ENCODE measurements at places on chromosomes 2 and 18.

DNA sequence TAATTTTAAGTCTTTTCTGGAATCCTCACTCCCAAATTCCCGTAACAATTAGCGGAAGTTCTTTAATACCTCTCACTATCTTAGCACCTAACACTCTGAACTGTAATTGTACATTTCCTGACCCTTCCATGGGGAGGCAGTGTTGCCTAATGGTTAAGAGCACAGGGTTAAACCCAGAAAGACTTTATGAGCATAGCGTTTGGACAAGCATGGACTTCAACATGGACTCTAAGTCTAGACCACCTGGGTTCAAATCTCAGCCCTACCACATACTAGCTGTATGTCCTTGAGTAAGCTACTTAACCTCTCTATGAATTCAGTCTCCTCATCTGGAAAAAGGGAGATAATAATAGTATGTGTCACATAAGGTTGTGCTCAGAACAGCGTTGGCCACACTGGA, 13.0 kb downstream of the ANTXR1 start:
- no peak for DNase-seq

DNA sequence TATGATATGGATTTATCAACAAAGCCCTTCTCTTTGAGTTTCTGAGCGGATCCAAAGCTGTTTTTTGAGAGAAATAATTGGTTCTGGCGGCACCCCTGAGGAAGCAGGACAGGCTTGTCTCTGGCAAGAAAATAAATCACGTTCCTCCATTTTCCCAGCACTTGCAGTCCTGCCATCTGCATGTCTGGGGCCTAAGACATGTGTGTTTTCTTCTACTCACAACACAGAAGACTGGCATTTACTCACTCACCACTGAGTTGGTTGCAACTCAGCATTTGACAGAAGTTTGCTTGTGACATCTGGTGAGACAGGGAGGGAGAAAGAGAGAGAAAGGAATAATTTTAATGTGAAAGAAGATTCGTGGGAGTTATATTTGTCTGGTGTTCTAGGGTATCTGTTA, 37.0 kb upstream of the YES1 start:
- DNase-seq = no peak

DNA sequence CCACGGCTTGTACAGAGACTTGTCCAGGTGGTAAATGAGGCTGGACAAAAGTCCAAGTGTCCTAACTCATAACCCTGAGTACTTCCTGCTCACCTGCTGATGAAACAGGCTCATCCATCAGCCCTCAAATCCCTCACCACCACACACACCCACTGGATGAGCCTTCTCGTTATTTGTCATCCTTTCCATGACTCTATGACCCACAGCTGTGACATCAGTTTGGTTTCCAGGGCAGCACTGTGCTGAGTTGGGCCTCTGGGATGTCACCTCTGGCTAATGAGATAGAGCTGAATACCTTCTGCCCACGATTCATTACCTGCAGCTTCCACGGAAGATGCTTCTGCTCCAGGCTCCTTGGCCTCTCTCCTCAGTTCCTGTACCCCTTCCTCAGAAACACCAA, 39.4 kb downstream of the SLC14A2 start:
- DNase-seq = no peak

- DNase-seq = no peak
These were observed 69.1 kb downstream of the GAREM1 start for GRCh38 chr18:32401621-32402020.

GRCh38 chr2:217327953-217328621, 468.2 kb upstream of the TNP1 start:
- no peak for DNase-seq

- no peak for DNase-seq
These were observed 553.3 kb upstream of the TNP1 start for GRCh38 chr2:217413193-217413592.

DNA sequence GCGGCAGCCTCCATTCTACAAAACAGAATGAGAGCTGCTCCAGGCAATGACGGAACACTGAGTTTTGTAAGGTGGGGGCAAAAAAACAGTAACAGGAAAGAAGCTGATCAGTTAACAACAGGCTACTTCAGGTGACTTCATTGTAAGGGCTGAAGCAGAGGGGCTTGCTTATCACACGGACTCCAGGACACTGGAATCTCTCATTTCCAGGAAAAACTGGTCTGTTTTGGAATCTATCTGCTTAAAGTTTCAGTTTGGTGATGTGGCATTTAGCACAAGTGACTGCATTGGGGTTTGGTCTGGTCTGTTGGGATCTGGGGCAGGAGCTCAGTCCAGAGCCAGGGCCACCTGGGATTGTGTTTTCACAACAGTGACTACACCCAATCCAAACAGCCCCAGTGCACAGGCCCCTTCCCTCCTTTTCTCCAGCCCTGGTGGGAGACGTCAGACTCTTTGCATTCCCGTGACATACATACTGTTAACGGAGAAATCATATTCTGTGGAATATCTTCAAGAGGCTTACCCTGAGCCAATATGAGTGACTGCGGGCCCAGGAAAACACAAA, 14.1 kb downstream of the AMER3 start:
- DNase-seq = no peak

- no peak for DNase-seq
These were observed 825.4 kb downstream of the DCDC2C start for GRCh38 chr2:4528773-4529172.

DNA sequence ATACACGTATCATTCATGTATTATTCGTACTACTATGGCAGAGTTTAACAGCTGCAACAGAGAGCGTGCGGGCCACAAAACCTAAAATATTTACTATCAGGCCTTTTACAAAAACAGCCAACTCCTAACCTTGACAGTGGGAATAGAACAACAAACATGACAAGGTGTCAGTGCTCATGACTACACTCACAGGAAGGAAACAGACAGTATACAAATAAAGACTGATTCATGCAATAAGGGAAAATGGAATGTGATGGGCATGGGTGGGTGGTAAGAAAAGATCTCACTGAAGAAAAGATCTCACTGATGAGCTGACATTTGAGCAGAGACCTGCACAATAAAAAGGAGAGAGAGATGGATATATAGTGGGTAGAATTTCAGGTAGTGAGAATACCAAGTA, 347.8 kb downstream of the ALK start:
- no peak for DNase-seq

DNA sequence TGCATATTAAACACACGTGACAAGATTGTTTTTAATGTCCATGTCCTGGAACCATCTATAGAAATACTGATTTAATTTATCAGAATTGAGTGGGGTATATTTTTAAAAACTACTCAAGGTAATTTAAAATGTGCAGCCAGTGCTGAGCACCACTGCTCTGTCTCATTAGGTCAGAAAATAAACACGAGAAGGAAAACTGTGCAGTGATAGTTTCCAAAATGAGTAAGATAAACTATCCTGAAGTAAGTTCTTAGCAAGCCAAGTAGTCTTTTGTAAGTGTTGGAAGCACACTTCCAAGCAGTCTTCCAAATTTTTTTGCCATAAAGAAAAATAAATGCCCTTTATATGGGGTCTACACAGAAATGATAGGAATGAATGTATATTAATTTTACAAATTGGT, 93.8 kb upstream of the DNAJC10 start:
- DNase-seq = no peak

GRCh38 chr18:43887491-43887890, 610.2 kb upstream of the SYT4 start:
- no peak for DNase-seq

DNA sequence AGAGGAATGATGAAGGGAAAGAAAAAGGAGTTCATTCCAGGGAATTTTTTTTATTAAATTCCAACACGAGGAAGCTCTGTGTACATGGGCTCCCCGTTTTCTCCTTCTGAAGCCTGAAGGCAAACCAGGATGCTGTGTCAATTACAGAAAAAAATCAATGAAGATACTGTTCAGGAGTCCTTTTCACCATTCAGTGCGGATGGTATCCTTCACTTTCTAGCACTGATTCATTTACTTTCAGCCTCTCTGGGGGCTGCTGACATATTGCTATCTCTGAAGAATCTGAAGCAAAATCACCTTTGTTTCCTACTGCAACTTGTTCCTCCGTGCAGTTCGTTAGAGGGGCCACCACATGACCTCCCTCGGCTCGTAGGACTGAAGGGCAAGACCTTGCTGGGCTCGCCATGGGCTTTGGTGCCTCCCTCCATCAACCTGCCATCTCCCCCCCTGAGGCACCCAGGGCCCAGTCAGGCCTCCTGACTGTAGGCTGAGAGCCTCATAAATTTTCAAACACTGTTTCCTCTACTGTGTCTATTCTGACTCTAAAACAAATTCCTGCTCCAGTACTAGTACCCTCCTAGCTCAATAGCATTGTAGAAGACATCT, 25.5 kb upstream of the ST8SIA3 start:
- no peak for DNase-seq

DNA sequence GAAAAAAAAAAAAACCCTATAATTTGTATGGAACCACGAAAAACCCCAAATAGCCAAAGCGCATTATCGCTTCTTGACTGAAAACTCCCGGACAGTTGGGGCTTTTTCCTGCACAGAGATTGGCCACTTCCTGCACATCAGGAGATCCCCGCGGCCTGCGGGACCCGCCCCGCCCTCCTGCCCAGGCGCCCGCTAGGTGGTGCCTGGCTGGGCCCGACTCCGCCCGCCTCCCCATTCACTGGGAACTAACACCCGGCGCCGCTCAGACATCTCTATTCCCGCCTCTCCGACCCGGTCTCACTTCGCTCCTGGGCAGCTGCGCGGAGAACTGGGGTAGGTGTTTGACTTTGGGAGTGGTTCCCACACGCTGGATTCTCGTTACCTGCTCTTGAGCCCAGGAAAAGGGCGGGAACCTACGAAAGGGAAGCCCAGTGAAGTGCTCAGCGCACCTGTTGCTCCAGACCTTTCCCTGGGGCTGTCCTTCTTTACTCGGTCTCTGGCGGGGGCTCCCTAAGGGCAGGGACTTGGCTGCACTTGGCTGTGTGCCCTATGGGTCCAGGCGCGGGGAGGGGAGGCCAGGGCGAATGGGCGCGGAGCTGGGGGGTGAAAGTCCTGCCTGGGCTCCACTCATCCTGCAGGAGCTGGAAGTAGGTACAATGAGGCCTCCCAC, at the start of gene HMSD:
HMSD (plus strand) TSS at position 234 of the 670 bp plus-strand sequence. CDS start 4,155 bp downstream, outside the sequence.
- DNase-seq = no peak

DNA sequence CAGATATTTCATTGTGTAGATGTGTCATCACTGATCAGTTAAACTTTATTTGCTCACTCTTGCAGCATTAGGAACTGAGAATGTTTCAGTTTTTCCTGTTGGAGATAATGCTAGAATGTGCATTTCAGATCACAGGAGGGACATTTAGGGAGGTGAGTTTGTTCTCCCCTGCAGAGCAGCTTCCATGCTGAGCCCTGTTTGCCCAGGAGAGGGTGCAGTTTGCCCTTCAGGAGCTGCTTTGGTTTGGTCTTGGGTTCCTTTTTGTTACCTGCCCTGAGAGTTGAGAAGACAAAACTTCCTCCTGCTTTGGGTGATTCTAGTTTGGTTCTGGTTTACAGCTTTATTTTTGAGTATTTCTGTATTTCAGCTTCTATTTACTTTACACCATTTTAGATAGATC, 49.9 kb downstream of the DGKD start:
- no peak for DNase-seq

- DNase-seq = no peak
These were observed 1935.1 kb upstream of the PIK3C3 start for GRCh38 chr18:40019797-40020392.

DNA sequence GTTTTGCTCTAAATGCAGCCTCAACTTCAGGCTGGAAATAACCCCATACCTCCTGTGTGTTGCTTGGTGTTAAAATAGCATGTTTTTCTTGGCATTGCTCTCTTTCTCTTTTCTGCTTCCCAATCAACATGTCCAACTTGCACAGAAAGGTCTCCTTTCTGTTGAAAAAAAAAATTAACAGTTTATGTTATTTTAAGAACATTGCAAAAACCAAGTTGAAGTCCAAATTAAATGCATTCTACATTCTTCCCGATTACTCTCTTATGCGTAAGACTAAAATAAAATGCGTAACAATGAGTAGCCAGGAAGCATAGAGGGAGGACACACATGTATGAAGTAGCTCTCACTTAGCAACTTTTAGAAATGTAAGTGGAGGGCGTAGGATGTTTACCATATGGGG, 1406.1 kb upstream of the NXPH2 start:
- no peak for DNase-seq

- no peak for DNase-seq
These were observed 147.3 kb upstream of the NRP2 start for GRCh38 chr2:205535001-205535400.

DNA sequence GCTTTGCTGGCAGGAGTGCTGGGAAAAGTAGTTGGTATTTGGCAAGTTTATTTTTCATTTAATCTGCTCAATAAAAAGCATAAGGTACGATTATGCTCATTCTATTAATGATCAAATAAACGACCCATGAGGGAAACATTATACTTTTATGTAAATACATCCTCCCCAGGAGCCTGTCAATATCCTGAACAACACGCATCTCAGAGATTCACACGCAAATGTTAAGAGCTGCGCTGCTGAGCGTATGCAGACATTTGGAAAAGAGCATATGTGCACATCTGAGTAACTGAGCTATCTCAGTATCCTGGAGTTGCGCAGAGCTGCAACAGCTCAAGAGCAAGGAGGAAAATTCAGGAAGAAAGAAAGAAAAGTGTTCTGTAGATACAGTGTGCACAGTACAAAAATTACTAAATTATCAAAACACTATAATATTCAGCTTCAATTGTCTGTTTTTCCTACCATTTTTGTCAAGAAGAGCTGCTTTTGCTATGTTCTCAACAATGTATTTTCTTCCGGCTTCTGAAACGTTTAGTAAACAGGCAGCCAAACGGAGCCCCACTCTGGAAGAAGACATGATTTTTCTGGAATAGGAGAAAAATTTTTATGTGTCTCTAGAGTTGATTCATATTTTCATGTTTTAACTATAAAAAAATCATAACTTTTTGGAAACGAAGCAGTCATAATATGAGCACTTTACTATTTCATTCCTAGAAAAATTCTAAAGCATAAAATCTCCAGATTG, 2.4 kb downstream of the FTCDNL1 start:
- no peak for DNase-seq

GRCh38 chr2:73289304-73289703, 4.0 kb downstream of the EGR4 start:
- DNase-seq = no peak

- DNase-seq = no peak
These were observed 141.0 kb downstream of the RPIA start for GRCh38 chr2:88832311-88832991.

DNA sequence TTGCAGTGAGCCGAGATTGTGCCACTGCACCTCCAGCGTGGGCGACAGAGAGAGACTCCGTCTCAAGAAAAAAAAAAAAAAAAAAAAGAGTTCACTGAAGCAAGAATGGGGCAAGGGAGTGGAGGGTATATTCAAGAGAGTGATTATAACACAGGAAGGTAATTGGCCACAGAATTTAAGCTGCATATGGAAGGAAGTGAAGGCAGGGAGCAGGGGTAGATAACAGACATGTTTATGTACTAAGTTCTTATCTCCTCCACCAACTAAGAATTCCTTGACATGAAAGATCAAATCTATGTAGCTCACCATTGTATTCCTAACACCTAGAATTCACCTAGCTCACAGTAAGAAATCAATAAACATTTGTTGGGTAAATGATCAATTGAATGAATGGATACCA, 37.3 kb downstream of the GKN2 start:
- DNase-seq = no peak

- no peak for DNase-seq
These were observed 37.3 kb downstream of the MTCL1 start for GRCh38 chr18:8742387-8743361.

Measured in ovary (tissue), 10 donors.